ENCODE measurements at places on chromosomes 5 and 9. TPM values are rescaled to one million over a fixed set of nuclear protein-coding genes. Genes with fewer than 3 reads are reported as not detected.

DNA sequence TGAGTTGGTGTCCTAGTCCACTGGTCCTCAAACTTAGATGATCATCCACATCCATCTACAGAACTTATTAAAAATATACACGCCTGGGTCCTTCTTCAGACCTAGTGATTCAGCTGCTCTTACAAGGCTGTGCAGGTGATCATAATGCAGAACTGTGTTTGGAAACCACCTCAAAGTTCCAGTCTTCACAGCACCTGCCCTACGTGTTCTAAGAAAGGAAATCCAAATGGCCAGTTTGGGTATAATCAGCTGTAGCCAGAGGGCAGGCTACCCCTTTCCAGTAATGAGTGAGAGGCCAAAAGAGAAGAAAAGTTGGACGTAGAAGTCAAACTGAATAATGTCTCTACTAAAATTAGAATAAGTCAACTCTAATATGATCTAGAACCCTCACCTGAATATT lies 15.4 kb downstream of the REEP5 start:
- DNase-seq, result no peak

CCDC187 gene
- not detected for total RNA-seq

IFNB1 gene
- not detected for total RNA-seq

PLAC8L1 gene
- total RNA-seq, result 0.20 TPM
